ENCODE measurements at places on chromosomes 12 and 14.

- no peak for DNase-seq
Observed at GRCh38 chr14:104676694-104677511, 12.5 kb upstream of the INF2 start.

GRCh38 chr14:99191395-99192027 is 80.5 kb downstream of the BCL11B start:
- no peak for DNase-seq

DNA sequence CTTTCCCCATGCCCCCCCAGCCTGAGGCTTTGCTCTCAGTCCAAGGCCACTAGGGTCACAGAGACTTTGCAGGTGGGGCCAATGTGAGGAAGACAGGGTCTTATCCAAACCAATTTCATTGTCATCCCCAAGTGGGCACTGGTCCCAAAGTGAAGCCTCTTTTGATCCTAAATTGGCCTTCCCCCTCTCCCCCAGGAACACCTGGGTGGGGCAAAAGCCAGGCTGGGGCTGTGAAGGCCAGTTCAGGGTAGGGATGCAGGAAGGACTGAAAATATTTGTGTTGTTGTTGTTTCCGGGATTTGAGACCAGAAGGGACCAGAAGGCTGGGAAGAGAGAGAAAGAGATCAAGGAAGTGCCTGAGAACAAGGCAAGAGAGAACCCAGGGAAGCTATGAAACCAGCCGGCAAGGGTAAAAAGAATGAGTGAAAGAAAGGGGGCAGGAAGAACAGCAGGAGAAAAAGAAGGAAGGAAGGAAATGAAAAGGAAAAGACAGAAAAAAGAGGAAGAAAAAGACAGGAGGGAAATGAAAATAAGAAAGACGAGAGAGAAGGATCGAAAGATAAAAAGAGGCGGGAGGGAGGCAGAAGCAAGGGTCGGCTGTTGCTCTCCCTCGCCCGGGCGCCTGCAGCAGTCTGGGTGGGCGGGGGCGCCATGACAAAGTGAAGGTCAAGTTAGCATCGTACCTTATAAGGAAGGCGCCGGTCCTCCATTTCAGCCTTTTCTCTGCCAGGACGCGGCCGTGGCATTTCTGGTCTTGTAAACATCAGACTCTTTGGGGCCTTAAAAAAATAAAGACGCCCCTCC is 7.4 kb upstream of the HOXC11 start:
- no peak for DNase-seq

GRCh38 chr14:105838591-105839424 is 312.4 kb downstream of the TMEM121 start:
- DNase-seq = no peak
